ENCODE measurements at places on chromosomes 2 and 18.

DNA sequence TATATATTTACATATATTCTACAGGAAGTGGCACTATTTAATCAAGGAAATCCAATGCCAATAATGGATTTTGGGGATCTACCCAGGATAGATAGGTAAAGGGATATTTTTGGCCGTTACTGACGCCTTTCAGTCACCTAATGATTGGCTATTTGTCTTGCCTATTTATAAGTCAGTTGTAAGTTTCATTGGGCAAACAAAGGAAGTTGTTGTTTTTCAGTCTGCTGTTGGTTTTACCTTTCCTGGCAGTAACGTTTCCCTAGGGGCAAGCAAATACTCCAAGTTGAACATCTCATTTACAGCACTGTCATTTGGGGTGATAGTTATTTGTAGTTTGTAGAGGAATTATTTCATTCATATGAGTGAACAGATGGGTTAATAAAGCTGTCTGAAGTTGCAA, 17.0 kb upstream of the LANCL1 start:
- no peak for DNase-seq

- DNase-seq, result no peak
These were observed 97.2 kb upstream of the GPC1 start for GRCh38 chr2:240338274-240338673.

DNA sequence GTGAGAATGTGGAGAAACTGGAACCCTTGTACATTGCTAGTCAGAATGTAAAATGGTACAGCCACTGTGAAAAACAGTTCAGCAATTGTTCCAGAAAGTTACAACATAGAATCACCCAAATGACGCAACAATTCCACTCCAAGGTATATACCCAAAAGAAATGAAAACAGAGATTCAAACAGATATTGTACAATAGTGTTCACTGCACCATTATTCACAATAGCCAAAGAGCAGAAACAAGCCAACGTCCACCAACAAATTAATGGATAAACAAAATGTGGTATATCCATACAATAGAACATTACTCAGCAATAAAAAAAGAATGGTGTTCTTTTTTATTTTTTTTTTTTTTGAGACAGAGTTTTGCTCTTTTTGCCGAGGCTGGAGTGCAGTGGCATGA, 10.9 kb downstream of the CLASP1 start:
- DNase-seq, result no peak

DNA sequence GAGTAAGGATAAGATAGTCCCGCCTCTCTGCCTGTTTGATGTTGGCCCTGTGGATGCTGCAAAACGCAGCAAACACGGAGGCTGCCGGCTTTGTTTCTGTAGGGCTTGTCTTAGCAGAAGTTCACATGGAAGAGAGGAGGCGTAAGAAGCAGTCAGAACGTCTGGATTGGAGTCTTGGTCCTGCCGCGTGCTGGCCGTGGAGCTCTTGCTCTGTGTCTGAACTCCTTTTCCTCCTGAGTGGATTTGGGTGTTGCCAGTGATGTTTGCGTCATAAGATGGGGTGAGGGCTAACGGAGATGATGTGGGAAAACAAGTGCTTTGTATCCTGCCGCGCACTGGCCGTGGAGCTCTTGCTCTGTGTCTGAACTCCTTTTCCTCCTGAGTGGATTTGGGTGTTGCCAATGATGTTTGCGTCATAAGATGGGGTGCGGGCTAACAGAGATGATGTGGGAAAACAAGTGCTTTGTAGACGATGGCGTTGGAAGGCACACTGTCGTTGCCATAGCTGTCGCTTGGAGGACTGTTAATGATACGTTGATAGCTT, 240.9 kb downstream of the AGAP1 start:
- DNase-seq, result no peak

All from CD4-positive, alpha-beta T cell treated with Interleukin-6 for 4 hours (primary cell).